T-helper 9 cell (primary cell): ENCODE measurements at places on chromosomes 7 and 10.

DNA sequence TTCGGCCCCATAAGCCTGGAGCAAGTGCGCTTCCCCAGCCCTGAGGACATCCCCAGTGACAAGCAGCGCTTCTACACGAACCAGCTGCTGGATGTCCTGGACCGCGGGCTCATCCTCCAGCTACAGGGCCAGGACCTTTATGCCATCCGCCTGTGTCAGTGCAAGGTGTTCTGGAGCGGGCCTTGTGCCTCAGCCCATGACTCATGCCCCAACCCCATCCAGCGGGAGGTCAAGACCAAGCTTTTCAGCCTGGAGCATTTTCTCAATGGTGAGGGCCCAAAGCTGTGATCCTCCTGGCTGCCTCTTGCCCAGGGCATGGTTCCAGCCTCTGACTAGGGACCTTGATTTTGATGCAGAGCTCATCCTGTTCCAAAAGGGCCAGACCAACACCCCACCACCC, 10.1 kb downstream of the IRF5 start:
- no peak for DNase-seq

DNA sequence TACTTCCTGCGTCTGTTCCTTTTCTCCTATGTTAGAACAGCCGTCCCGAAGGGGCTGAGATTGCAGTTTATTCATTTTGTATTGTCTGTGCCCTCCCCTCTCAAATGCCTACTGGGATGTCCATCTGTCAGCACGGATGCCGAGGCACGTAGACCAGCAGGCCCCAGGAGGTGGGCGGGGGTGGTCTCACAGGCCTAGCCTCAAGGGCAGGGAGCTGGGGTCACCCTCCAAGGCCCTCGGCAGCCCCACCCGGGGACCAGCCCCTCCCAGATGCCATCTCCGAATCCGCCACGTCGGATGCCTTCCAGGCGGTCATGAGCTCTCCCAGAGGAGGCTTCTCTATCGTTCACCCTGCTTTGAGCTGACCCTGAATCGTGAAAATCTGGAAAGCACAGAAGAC, 59.7 kb downstream of the ELFN1 start:
- no peak for DNase-seq

DNA sequence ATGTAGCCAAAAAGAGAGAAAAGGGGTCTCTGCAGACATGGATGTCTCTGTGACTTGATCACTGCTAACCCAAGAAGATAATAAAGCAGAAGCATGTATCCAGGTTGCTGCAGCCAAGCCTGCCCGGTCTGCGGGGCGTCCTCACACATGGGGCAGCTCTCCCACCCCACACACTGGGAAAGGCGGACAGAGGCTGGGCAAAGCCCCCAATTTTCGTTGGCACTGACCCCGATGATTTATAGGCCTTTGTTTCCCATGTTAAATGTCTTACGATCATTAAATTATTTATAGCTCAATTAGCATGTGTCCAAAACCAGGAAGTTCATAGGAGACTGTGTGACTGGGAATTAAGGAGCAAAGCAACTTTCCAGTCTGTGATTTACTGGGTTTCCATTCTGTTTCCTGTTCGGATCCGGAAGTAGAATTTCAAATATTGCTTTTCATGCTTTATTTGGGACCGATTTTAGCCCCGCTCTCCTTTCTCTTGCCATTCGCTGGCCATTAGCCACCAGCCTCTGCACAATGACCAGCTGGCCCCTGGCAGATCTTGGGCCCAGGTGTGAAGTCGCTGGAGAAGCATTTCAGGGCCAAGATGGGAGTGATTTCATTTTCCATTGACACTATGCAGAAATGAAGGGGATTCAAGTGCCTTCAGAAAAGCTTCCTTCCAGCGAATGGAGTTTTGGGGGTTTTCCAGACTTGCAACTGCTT, 91.6 kb downstream of the EGFR start:
- DNase-seq = no peak

DNA sequence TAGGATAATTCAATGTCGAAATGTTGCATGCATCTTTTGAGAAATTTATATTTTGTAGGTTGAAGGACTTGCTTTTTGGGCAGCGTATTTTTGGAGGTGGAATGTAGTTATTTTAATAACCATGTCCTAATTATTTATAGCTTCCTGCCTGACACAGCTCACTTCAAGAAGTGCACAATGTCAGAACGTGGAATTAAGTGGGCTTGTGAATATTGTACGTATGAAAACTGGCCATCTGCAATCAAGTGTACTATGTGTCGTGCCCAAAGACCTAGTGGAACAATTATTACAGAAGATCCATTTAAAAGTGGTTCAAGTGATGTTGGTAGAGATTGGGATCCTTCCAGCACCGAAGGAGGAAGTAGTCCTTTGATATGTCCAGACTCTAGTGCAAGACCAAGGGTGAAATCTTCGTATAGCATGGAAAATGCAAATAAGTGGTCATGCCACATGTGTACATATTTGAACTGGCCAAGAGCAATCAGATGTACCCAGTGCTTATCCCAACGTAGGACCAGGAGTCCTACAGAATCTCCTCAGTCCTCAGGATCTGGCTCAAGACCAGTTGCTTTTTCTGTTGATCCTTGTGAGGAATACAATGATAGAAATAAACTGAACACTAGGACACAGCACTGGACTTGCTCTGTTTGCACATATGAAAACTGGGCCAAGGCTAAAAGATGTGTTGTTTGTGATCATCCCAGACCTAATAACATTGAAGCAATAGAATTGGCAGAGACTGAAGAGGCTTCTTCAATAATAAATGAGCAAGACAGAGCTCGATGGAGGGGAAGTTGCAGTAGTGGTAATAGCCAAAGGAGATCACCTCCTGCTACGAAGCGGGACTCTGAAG, 620 bp downstream of the ZRANB1 start:
- no peak for DNase-seq

DNA sequence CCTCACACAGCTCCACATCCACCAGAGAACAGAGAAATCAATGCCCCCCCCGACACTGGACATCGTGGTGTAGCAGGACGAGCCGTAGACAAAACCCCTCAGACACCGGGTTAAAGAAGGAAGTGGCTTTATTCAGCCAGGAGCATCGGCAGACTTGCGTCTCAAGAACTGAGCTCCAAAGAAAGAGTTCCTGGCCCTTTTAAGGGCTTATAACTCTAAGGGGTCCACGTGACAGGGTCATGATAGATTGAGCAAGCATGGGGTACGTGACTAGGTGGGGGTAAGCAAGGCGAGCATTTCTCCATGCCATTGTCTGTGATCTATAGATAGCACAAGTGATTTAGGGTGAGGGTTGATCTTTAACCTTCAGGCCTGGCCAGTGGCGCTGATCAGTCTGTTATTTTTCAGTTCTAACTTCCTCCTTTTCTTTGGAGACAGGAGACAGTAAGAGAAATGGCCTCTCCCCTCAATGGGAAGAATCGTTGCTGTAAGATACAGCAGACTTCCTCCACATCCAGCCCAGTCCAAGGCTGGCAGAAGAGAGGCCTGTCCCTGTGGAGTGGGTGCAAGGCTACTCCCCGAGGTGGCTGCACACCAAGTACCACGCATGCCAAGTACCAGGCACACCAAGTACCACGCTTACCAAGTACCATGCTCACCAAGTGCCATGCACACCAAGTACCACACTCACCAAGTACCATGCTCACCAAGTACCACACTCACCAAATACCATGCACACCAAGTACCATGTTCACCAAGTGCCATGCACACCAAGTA, 19.5 kb upstream of the PPP2R2D start:
- DNase-seq = no peak

- no peak for DNase-seq
Observed at GRCh38 chr10:120949609-120950031, 98.5 kb downstream of the WDR11 start.

DNA sequence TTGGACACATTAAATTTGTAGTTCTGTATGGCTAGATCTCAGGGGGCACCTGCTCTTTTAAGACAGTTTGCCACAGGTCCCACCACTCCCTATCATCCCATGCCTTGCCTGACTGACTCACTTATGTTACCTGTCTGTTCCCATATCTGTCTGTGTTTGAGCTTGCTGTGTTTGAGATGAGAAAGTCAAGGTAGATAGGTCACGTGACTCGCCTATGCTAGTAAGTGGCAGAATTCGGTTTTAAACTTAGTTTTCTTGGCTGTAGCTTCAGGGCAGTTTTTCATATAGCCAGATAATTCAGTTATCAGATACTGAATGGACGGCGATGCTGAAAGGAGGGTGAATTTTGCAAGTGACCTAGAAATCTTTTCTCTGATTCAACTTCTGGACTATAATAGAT, 348.4 kb downstream of the RPS24 start:
- no peak for DNase-seq

GRCh38 chr7:139330333-139331030, 10.7 kb upstream of the FMC1 start:
- DNase-seq = no peak

DNA sequence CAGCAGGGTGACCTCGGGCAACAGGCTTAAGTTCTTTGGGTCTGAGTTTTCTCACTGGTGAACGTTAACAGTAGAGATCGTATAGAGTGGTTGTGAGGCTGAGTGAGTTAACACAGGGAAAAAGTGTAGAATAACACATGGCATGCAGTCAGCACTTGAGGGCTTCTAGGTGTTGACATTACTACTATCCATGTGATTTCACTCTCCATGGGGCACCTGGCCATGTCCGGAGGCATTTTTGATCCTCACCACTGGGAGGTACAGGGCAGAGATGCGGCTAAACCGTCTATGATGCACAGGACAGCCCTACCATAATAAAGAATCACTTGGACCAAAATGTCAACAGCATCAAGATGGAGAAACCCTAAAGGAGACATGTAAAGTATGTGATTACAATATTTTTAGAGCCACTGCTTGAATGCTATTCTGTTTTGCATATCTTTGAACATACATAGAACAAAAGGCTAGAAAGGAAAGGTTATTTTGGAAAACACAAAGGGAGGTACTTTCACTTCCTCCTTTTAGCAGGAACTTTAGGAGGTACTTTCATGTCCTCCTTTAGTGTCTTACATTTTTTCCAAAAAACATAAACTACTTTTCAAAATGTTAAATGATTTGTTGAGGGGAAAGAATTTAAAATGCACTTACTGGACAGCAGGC, 44.3 kb downstream of the NOD1 start:
- no peak for DNase-seq

DNA sequence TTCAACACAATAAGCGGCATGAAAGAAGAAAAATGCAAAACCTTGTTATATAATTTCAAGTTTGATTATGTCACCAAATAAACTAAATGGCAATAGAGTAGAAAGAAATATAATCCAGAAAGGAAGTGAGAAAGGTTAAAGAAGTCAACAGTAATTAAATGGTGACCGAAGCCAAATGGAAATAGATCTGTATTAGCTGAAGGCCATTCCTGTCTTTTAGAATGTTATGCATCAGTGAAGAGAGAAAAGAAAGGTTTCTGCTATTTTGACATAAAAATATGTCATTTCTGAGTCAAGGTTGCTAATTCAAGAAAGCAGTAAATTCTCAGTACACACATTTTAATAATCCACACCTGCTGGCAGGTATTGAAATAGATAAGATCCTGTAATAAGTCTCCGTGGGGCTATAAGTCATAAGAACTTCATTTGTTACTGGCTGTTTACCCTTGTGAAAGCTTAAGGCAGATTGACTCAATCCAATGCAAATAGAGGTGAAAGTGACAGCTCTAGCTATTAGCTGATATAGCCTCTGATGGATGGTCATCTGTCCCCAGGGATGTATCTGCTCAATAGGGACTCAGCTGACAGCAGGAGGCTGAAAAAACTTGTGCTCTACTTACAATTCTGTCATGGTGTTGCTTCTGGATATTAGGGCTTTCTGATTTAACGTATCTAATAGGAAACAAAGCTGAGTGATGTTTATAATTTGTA, 152.1 kb downstream of the FZD1 start:
- DNase-seq = no peak
